ENCODE measurements at places on chromosomes 16 and 17.

GRCh38 chr16:46882304-46882939 lies 1.7 kb upstream of the GPT2 start:
- no peak for DNase-seq
- peak overlapping the region; percentile 91 for H3K4me3 ChIP-seq
- no peak overlapping the region for H3K27ac ChIP-seq
- H3K27me3 ChIP-seq: peaks cover 34% of the 10 kb centered on the region

- H3K4me1 ChIP-seq: peaks cover 4% of the 10 kb centered on the region
- no peaks in the 10 kb centered on the region for H3K27me3 ChIP-seq
- peak overlapping the region; percentile 18 for H3K27ac ChIP-seq
- peaks cover 6% of the 10 kb centered on the region for H3K36me3 ChIP-seq
- DNase-seq: no peak
Measured at GRCh38 chr17:64538508-64539130, 31.8 kb downstream of the CEP95 start.

GRCh38 chr17:28327709-28328108 lies 7.6 kb downstream of the IFT20 start:
- no peak overlapping the region for H3K4me3 ChIP-seq
- H3K27me3 ChIP-seq: no peaks in the 10 kb centered on the region
- peaks cover 26% of the 10 kb centered on the region for H3K4me1 ChIP-seq
- H3K27ac ChIP-seq: peak overlapping the region; percentile 57

- peaks cover 30% of the 10 kb centered on the region for H3K4me1 ChIP-seq
- no peaks in the 10 kb centered on the region for H3K27me3 ChIP-seq
- peak overlapping the region; percentile 26 for H3K27ac ChIP-seq
- DNase-seq: no peak
Measured at GRCh38 chr16:88855176-88855575, 1.6 kb downstream of the GALNS start.

GRCh38 chr16:66409156-66409555 lies 17.9 kb upstream of the BEAN1 start:
- peak overlapping the region; percentile 77 for H3K27ac ChIP-seq
- peak overlapping the region; percentile 90 for H3K4me3 ChIP-seq
- DNase-seq: no peak
- peaks cover 23% of the 10 kb centered on the region for H3K4me1 ChIP-seq
- H3K27me3 ChIP-seq: peaks cover 17% of the 10 kb centered on the region
- peaks cover 5% of the 10 kb centered on the region for H3K36me3 ChIP-seq

GRCh38 chr16:67177743-67178699 lies 5.7 kb downstream of the MATCAP1 start:
- no peak overlapping the region for H3K27ac ChIP-seq
- H3K4me1 ChIP-seq: peaks cover 25% of the 10 kb centered on the region
- H3K27me3 ChIP-seq: peaks cover 47% of the 10 kb centered on the region
- peak; percentile 54 for DNase-seq
- no peaks in the 10 kb centered on the region for H3K36me3 ChIP-seq
- peak overlapping the region; percentile 67 for H3K4me3 ChIP-seq

GRCh38 chr17:58516644-58517377 lies 2.4 kb upstream of the MTMR4 start:
- H3K27me3 ChIP-seq: no peaks in the 10 kb centered on the region
- peak overlapping the region; percentile 94 for H3K4me3 ChIP-seq
- DNase-seq: no peak

DNA sequence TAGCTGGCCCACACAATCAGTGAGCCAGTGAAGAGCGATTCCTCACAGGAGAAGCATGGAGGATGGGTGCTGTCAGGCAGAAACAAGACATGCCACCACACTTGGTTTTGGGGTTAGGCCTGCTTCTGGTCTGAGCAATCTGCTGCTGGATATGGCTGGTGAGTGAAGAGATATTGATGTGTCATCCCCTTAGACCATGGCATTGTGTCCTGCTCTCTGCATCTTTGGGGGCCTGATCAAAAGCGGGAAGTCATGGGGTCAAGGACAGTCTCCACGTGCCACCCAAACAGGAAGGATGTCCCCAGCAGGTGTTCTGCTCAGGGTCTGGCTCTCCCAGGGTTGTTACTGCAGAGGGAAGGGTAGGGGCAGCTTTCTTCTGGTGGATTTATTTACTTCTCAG lies 140.7 kb downstream of the PRKCB start:
- DNase-seq: peak; percentile 42
- H3K4me1 ChIP-seq: peaks cover 70% of the 10 kb centered on the region
- no peaks in the 10 kb centered on the region for H3K27me3 ChIP-seq

- H3K36me3 ChIP-seq: no peaks in the 10 kb centered on the region
- peaks cover 6% of the 10 kb centered on the region for H3K4me1 ChIP-seq
- DNase-seq: no peak
- H3K27me3 ChIP-seq: peaks cover 8% of the 10 kb centered on the region
Measured at GRCh38 chr17:6476810-6477179, 32.5 kb downstream of the PIMREG start.

GRCh38 chr17:66474258-66474657 lies 171.8 kb downstream of the PRKCA start:
- no peaks in the 10 kb centered on the region for H3K27me3 ChIP-seq
- H3K27ac ChIP-seq: no peak overlapping the region
- H3K4me3 ChIP-seq: no peak overlapping the region
- DNase-seq: no peak
- peaks cover 51% of the 10 kb centered on the region for H3K4me1 ChIP-seq
- peaks cover 6% of the 10 kb centered on the region for H3K36me3 ChIP-seq

DNA sequence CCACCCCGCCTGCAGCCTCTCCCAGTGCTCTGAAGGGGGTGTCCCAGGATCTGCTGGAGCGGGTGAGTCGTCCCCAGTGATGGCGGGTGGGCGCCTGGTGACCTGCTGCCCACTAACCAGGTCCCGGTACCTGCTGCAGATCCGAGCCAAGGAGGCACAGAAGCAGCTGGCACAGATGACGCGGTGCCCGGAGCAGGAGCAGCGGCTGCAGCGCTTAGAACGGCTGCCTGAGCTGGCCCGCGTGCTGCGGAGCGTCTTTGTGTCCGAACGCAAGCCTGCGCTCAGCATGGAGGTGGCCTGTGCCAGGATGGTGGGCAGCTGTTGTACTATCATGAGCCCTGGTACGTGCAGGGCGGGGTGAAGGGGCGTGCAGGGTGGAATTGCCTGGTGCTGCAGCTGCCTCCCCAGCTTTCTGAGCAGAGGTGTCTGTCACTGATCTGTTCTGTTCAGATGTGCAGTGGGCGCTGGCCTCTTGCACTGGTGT lies 3.6 kb downstream of the CDT1 start:
- peaks cover 2% of the 10 kb centered on the region for H3K36me3 ChIP-seq
- no peak overlapping the region for H3K4me3 ChIP-seq
- no peak overlapping the region for H3K27ac ChIP-seq

DNA sequence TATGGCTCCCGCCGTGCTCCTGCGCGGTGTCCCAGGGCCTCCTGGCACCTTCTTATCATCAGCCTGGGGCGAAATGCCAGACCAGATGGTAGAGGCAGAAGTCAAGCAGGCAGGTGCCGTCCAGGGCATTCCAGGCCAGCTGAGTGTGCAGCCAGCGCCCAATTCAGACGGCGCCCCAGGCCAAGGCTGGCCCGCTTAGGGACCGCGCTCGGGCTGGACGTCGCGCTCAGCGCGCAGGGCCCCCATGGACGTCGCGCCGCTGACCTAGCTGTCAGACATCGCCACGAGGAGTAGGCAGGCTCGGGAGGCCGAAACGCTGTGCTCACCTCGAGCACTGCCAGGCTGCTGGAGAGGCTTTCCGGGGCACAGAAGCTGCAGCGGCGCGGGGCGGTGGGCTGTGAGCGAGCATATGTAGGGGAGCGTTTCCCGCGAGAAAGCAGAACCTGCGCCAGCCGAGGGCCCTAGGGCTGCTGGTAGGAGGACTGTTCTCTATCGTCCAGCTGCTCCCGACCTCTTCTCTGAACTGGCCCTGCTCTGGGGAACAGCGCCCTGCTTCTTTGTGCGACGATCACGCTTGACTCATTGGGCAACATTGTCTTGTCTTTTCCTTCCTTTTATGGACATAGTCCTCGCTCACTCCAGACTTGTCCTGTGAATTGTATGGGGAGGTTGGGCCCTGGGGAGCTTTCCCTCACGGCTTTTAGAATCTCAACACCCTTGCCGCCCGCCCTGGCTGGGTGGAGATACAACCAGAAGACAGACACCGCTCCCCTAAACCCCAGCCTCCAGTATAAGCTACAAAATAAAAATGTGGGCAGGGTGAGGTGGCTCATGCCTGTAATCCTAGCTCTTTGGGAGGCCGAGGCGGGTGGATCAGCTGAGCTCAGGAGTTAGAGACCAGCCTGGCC lies 8.4 kb upstream of the CA4 start:
- H3K27ac ChIP-seq: no peak overlapping the region
- no peaks in the 10 kb centered on the region for H3K36me3 ChIP-seq
- peak overlapping the region; percentile 55 for H3K4me3 ChIP-seq
- no peak for DNase-seq

- no peaks in the 10 kb centered on the region for H3K27me3 ChIP-seq
- no peak overlapping the region for H3K27ac ChIP-seq
- no peak overlapping the region for H3K4me3 ChIP-seq
Measured at GRCh38 chr16:85736921-85737320, 14.0 kb downstream of the C16orf74 start.

DNA sequence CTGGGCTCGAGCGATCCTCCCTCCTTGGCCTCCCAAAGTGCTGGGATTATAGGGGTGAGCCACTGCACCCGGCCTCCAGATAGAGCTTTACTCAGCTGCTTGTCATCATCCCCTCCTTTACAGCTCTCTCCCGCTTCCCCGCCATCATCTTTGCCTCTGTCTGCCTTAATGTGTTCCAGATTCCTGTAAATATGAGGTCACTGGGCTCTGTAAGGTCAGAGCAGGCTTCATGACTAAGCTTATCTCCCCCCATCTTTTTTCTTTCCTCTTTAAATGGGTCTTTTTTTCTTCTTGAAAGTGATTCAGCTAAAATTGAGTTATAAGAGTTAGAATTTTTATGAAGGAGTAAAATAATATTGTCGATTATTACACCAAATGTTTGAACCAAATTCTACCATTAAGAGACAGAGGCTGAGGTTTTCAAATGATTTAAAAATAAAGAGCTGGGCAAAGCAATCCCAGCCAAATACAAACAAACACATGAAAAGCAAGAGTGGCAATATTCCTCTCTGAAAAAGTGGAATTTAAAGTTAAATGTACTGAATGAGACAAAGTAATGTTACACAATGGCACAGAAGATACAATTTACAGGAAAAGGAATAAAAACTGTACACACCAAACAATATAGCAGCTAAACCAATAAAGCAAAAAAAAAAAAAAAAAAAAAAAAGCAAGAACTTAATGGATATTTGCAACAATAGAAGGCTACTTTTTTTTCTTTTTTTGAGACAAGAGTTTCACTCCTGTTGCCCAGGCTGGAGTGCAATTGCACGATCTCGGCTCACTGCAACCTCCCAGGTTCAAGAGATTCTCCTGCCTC lies 62.1 kb downstream of the CRISPLD2 start:
- H3K4me1 ChIP-seq: peaks cover 5% of the 10 kb centered on the region
- H3K36me3 ChIP-seq: no peaks in the 10 kb centered on the region
- peaks cover 15% of the 10 kb centered on the region for H3K27me3 ChIP-seq
- no peak for DNase-seq
- H3K27ac ChIP-seq: no peak overlapping the region

GRCh38 chr17:57619061-57619937 lies 125.8 kb downstream of the CCDC182 start:
- no peak overlapping the region for H3K4me3 ChIP-seq
- no peak overlapping the region for H3K27ac ChIP-seq
- H3K27me3 ChIP-seq: no peaks in the 10 kb centered on the region
- peak; percentile 38 for DNase-seq
- peaks cover 5% of the 10 kb centered on the region for H3K36me3 ChIP-seq

DNA sequence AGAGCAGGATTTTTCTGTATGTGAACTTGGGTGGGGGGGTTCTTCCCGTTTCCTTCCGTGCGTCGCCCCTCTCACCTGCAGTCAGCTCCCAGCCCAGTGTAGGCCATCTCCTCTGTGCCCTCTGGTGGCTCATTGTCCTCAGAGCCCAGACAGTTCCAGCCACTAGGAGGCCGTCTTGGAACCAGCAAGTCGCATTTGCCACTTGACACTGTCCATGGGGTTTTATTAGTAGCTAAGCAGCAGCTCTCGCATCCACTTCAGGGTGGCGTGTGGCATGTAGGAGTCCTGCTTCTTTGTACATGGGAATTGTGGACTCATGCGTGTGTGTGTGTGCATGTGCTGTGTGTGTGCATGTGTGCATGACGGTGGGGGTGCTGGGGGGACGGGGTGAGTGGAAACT lies 74.0 kb downstream of the SEC14L1 start:
- no peak overlapping the region for H3K27ac ChIP-seq
- no peak for DNase-seq
- H3K36me3 ChIP-seq: peaks cover 21% of the 10 kb centered on the region
- no peaks in the 10 kb centered on the region for H3K4me1 ChIP-seq
- no peaks in the 10 kb centered on the region for H3K27me3 ChIP-seq

DNA sequence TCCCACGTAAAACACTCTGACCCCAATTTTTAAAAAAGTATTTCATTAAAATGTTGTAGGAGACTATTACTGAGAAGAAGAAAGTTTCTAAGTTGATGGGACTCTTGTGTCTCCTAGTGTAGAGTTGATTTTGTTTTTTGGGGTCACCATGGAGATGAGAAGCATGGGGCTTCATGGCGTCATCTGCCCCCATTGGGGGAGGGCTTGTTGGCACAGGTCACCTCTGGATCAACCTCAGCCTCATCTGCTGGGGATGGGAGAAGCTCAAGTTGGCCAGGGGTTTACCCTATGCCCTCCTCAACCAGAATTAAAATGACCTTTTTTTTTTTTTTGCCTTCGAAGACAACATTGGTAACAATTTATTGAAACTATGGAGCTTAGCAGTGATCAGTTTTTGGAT lies 28.3 kb downstream of the MSI2 start:
- H3K4me1 ChIP-seq: peaks cover 78% of the 10 kb centered on the region
- H3K4me3 ChIP-seq: peak overlapping the region; percentile 82
- peaks cover 3% of the 10 kb centered on the region for H3K36me3 ChIP-seq
- H3K27ac ChIP-seq: peak overlapping the region; percentile 94
- DNase-seq: peak; percentile 16

DNA sequence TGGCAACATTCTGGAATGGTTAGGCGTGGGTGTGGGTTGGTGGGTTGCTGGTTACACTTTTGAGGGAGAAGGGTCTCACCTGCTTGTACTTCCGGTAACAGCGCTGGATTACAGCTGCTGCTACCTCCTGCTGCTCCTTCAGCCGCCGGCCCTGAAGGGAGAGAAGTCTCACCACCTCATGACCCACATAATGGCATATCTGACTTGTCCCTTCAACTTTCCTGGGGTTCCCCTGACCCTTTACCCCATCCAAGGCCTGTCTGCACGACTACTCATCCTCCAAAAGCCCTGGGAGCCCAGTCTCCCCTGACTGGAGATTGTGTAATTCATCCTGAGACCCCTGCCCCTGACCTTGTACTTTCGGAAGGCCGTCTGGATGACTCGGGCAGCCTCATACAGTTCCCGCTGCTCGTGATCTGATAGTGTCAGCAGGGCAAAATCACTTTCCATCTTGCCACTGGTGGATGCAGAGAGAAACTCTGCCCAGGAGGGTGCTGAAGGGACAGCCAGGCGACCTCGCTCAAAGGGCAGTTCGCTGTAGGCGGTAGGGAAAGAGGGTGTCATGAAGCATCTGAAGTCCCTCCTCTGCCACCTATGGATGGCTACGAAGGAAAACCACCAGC lies 2.0 kb upstream of the SPAG7 start:
- peaks cover 51% of the 10 kb centered on the region for H3K4me1 ChIP-seq
- H3K36me3 ChIP-seq: peaks cover 21% of the 10 kb centered on the region
- no peak overlapping the region for H3K4me3 ChIP-seq
- H3K27ac ChIP-seq: no peak overlapping the region
